Astrocyte of the cerebellum (primary cell): ENCODE measurements at places on chromosomes 2 and 18.

DNA sequence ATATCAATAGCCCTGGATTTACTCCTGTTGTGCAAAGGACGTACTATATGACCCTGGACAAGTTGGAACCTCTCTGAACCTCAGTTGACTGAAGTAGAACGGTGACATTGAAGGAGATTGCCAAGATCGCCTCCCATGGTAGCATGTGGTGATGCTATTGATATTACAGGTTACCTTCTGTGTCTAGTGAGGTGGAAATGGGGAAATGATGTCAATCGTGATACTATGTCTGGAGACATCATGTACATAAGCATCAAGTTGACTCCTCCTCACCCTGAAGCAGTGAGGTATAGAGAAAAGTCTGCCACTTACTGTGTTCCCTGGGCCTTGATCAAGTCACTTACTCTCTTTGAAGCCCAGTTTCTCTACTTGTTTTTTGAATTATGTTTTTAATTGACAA, 93.9 kb downstream of the KLF7 start:
- DNase-seq: no peak

DNA sequence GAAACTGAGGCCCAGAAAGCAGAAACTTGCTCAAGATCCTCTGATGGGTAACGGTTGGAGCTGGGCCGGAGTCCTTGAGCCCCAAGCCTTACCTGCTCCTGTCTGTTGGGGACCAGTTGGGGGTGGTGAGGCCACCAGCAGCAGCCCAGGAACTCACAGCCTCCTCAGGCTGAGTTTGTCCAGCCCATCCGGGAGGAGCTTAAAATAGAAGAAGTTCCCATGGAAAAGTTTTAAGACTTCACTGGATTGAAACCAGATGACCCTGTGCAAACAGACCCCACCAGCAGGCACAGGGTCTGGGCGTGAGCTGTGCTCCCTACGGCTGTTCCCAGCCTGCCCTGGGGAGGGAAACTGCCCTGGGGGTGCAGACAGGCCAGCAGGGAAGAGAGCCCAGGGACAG, 40.6 kb upstream of the FOSL2 start:
- no peak for DNase-seq

GRCh38 chr2:2747797-2748301, 416.8 kb upstream of the MYT1L start:
- DNase-seq: no peak

GRCh38 chr2:38737925-38738324, 13.2 kb downstream of the SRSF7 start:
- DNase-seq: no peak

- DNase-seq: no peak
These were observed 43.0 kb upstream of the ZNF804A start for GRCh38 chr2:184555352-184555751.

- no peak for DNase-seq
These were observed 226.1 kb downstream of the DSEL start for GRCh38 chr18:67290421-67290820.
